ENCODE measurements at places on chromosomes 2 and 18. TPM values are rescaled to one million over a fixed set of nuclear protein-coding genes. Genes with fewer than 3 reads are reported as not detected.

CYTIP gene
- 484 TPM for total RNA-seq

AQP4 gene
- total RNA-seq, result not detected

FAM228A gene
- not detected for total RNA-seq

STPG4 gene
- total RNA-seq, result 0.22 TPM

TUBB8B gene
- total RNA-seq, result not detected
